Thoracic aorta endothelial cell (primary cell): ENCODE measurements at places on chromosomes 12 and 14. TPM values are rescaled to one million over a fixed set of nuclear protein-coding genes. Genes with fewer than 3 reads are reported as not detected.

The SIRT4 gene
- 0.27 and 0.50 TPM in 2 replicates for total RNA-seq

The SMCO2 gene
- 0.50 and 0.80 TPM in 2 replicates for total RNA-seq

The FLVCR2 gene
- 0.66 and 0.79 TPM in 2 replicates for total RNA-seq

The ATF7IP gene
- 63.4 and 69.9 TPM in 2 replicates for total RNA-seq
